ENCODE measurements at places on chromosomes 5 and 9.

DNA sequence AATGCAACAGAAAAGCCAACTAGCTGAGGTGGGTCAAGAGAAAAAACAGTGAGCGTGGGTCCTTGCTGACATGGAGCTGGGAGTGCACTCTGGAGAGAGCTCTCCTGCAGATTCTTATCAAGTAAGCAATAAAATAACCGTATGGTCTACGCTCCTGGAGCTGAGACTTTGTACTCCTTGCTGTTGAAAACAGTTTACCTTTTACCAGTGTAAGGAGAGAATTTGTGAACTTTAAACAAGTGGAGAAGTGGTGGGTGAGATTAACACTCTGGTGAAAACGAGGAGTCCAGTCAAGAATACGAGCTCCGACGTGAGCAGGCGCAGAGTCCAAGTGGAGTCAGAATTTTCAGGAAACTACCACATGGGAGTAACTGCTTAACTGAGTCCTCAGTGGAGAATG is 156.1 kb upstream of the ERCC6L2 start:
- no peak for DNase-seq

DNA sequence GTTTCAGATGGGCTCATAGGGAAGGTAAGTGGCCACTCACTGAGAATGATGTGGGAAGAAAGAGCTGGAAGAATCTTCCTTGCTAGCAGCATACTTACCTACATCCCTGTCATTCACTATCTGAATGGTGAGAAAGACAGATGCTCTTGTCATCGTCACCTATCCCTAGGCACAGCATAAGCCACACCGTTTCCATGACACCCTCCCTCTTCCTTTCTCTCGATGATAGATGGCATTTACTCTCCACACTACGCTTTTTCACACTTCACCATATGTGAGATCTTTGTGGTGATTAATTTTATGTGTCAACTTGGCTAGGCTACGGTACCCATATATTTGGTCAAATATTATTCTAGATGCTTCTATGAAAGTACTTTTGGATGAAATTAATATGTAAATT is 44.4 kb upstream of the FER start:
- DNase-seq, result no peak

DNA sequence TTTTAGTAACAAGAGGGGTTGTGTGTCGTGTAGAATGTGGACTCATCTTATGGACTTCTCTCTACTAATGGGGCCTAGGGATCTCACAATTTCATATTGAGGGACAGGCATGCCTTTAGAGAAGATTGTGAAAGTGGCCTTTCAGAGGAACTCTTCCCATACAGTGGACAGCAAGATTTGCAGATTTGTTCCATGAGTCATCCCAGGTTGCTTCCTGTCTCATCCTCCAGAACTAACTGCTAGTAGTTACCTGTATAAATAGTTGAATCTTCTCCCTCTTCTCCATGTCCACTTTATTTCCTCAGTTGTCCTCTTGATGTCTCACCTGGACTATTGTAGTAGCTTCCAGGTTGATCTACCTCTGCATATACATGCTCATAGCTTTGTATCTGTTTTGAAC is 997.5 kb upstream of the CTNND2 start:
- DNase-seq, result no peak

DNA sequence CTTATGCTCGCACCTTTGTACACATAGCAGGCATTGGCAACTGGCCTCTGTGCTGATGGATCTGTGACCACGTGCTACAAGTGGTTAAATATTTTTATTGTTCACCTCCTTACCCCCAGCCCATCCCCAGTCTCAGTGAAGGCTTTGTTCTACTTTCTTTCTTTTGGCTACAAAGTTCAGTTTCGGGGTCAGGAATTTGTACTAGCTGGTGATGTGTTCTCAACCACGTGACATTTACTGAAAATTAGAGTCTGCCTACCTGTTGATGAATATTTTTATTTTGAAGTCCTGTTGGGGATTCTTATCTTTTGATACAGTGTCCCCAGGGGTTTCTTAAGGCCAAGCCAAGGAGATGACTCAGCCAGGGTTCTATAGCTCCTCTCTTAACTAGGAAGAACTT is 47.8 kb downstream of the C9orf57 start:
- DNase-seq, result no peak

- no peak for DNase-seq
Measured at GRCh38 chr5:124210111-124210910, 536.1 kb downstream of the ZNF608 start.

- no peak for DNase-seq
Measured at GRCh38 chr9:135610290-135611141, 28.8 kb downstream of the GLT6D1 start.

DNA sequence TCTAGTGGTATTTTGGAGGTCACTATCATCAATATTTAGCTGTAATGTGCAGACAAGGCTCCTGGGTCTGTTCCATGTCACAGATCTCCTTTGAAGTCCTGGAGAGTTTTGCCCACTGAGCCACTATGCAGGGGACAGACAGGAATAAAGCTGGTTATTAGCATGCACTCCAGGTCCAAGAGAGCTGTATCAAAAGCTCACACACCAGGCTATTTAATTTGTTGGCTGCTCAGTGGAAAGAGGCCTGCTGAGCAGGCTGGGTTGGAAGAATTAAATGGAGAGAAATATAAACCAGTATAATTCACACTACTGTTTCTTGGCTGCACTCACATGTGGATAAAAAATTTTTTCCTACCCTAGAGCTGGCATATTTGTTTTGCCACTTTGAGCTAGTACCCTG is 113.8 kb upstream of the TAF11L2 start:
- no peak for DNase-seq

DNA sequence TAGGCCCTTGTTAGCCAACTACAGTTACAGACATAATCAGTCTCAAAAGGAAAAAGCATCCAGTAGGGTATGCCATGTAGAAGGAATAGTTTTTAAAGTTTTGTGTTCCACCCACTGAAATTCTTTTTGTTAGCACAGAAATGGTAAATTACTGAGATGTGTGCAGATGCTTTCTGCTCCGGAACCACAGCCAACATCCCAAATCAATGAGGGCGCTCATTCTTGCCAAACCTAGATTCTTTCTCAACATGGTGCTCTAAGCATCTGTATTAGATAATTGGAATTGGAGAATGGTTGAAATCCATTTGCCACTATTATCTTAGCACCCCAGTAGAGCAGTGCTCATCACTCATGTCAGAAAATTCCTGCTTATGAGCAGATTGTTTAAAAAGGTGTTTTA is 127.8 kb downstream of the SEC61B start:
- no peak for DNase-seq

DNA sequence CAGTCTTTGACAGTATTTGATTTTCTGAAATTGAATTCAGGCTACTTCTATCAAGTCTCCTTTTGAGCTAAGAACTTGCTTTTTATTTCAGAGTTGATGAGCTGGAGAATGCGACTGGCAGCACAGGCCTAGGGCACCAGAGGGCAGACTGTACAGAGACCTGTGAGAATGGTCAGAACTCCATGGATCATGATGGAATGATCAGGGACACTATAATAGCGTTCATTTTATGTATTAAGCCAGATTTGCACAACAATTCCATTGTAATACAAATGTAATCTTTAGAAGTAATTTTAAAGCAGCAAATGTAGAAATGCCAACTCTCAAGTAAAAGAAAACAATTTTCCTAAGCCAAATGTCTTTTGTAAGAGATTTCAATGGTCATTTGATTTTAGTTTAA is 902.4 kb downstream of the NR2F1-AS1 start:
- DNase-seq, result no peak

- no peak for DNase-seq
Measured at GRCh38 chr5:54867310-54867944, 118.0 kb downstream of the ESM1 start.

GRCh38 chr5:132501961-132502931 is 11.7 kb upstream of the IRF1 start:
- DNase-seq, result no peak

GRCh38 chr5:59037453-59037852 is 454.6 kb downstream of the RAB3C start:
- DNase-seq, result no peak
